Hematopoietic multipotent progenitor cell treated with erythropoietin and hydrocortisone succinate and interleukin-3 and kit ligand, for 6 days (in vitro differentiated cells): ENCODE measurements at places on chromosomes 5 and 9.

GRCh38 chr9:95459851-95460517, 56.8 kb downstream of the PTCH1 start:
- no peak for DNase-seq

- no peak for DNase-seq
Observed at GRCh38 chr5:54743581-54743980, 226.0 kb downstream of the SNX18 start.

DNA sequence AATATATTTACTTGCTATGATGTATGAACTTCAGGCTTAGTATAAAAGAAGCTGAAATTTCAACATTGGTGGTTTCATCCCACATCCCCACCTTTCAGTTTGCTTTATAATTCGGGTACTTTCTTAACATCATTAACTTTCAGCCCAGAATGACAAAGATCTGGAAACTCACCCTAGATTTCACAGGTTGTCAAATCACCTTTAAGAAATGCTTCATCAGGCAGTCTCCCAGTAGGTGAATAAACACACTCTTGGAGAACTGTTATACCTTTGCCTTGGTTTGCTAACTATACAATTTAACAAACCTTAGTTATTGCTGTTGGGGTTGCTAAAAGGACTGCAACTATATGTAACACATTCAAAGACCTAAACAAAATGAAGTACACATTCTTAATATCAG, 54.4 kb downstream of the MLANA start:
- DNase-seq = no peak

DNA sequence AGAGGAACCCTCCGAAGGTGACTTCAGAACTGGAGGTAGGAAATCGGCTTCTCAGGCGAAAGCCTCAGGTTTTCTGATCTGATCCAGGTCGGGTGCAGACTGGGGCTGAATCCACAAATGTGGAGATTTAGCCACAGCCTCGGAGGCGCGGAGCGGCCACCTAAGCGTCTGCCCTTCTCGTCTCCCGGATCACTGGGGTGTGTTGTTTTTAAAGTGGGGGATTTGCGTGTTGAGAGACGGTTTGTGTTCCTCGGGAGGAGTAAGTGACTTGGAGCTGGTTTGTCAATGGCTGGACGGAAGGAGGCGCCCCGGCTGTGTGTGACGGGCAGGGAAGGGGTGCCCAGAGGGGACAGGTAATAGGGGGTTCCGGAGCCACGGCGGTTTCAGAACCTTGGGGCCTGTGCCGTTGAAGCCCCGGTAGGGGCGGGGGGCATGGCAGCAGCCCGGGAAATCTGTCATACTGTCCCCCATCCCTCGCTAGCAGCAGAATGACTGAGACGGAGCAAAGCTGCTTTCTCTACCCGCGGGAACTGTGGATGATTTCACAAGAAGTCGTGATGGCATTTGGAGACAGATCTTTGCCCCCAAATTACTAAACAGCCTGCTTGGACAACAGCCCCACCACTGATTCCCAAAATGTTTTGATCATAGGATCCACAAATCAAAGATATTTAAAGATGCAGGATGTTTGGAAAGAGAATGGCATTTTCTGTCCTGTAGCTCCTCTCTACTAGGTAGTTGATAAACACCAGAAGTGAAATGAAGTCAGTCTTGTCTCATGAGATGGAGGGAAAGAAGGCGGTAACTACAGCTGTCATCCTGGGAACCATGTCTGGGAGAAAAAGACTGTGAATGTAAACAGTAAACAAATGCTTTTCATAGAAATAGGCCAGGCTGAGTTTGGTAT, 216.5 kb downstream of the PDZD2 start:
- no peak for DNase-seq

GRCh38 chr9:21985964-21986667, 8.1 kb downstream of the CDKN2A start:
- DNase-seq = no peak

- no peak for DNase-seq
Observed at GRCh38 chr9:70840266-70840665, 281.2 kb downstream of the TRPM3 start.

DNA sequence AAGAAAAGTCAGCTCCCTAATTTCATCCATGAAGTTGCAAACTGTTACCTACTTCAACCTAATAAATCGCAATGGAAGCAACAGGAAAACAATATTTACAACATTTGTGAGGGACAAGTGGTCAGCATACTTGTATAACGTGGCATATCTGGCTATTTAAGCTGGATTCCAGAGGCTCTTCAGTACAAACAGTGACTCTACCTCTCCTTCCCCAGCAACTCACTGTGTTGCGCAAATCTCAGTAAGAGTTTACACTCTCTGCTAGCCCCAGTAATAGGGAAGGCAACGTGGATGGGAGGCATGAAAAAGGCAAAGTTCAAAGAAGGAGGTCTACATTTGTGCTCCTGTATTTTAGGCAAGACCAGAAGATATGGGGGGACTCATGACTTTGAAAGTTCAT, 18.9 kb upstream of the SEMA5A start:
- no peak for DNase-seq

GRCh38 chr9:68595868-68596267, 55.2 kb upstream of the TMEM252 start:
- DNase-seq = no peak

DNA sequence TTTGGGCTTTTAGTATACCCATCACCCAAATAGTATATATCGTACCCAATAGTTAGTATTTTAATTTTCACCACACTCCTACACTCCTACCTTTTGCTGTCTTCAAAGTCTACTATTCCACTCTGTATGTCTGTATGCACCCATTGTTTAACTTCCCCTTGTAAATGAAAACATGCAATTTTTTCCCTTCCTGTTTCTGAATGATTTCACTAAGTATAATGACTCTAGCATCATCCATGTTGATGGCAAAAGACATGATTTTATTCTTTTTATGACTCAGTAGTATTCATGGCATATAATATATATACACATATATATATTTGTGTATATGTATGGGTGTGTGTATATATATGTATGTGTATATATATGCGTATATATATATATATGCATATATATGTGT, 63.1 kb upstream of the FAM174A start:
- no peak for DNase-seq

DNA sequence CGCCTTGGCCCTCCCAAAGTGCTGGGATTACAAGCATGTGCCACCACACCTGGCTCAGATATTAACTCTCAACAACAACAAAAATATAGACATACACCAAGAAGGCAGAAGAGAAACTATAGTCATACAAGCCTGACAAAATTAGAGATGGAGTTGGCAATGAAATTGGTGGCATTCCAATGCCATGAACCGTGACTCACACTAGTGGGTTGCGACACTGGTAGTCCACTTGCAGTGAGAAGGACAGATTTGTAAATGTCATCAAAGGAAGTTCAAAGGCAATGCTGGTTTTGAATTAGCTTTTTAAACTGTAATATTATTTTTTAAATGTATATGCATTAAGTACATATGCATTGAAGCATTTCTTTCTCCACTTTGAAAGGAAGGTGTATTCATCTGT, 8.5 kb upstream of the DNAJC25 start:
- DNase-seq = no peak

- DNase-seq = peak; percentile 80
Observed at GRCh38 chr9:27432308-27432707, 91.8 kb upstream of the IFNK start.

DNA sequence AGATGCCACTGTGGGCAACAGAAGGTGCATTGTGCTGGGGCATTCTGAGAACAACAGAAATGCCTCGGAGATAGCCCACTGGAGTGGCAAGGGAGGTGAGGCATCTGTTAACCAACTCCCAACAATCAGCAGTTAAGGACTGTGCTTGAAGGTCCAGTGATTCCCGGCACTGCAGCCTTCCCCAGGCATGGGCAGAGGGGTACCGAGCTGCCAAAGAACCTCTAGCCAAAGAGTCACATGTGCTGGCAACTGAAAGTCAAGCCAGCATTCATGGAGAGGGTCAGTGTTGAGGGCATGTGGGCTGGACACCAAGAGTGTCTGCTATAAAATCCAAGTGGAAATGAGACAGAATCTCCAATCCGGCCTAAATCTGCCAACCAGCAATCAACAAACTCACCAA, 149.6 kb downstream of the ASTN2 start:
- DNase-seq = no peak

- no peak for DNase-seq
Observed at GRCh38 chr5:124952079-124952478, 205.6 kb upstream of the ZNF608 start.

- no peak for DNase-seq
Observed at GRCh38 chr5:171906703-171907590, 99.5 kb downstream of the FBXW11 start.

DNA sequence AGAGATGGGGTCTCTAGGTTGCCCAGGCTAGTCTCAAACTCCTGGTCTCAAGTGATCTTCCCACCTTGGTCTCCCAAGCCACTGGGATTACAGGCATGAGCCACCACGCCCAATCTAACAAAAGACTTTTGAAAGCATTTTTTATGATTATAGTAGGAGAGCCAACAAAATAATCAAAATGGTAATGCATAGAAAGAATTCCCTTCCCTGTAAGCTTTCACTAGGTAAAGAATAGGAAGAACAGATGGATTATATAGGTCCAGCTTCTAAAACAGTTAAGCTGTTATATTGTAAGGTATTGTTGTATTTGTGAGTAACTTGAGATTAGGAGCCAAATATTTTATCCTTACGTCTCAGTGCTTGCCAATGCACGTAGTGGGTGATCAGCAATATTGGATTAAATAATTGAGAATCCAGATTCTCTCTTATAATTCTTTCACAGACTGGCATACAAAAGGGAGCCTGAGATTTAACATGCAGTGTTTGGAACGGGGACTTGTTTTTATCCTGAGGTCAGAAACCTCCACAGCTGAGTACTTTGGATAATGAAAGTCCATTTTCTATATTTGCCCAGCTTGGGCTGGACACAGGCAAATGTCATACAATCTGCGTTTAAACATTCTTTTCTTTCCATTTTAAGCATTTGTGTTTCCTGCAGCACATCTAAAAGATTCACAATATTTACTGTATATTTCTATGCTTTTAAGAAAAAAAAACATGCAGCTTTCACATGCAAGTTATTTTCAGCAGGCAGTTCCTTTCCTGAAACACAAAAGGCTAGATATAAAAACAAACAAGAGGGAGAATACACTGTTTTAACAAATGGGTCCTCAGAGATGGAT, 238.4 kb downstream of the ARRDC3 start:
- no peak for DNase-seq

DNA sequence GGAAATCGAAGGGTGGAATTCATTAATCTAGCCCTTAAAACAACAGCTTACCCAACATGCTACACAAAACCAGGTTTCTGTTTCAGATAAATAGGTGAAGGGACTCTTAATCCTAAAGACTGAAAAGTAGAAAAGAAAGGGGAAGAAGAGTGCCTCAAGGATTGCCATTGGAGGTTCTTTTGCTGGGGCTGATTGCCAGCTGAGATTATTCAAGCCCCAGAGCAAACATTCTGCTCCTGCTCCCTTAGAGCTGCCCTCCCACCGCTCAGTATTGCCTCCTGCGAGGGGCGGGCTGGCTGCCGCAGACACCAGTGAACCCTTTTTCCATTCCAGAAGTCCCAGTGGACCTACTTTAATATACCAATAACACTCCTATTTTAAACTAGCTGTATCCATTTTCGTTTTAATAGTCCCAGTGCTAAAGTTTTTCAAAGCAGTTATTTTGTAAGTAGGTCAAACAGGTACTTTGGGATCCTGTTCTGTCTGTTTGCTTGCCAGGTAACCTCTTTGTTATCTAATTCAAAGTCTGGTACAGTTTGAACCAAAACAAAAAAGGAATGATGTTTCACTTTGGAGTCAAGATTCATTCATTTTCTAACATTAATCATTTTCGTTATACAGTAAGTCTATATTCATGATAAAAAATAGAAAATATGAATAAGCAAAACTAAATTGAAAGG, 38.6 kb downstream of the HMGCS1 start:
- DNase-seq = peak; percentile 38

DNA sequence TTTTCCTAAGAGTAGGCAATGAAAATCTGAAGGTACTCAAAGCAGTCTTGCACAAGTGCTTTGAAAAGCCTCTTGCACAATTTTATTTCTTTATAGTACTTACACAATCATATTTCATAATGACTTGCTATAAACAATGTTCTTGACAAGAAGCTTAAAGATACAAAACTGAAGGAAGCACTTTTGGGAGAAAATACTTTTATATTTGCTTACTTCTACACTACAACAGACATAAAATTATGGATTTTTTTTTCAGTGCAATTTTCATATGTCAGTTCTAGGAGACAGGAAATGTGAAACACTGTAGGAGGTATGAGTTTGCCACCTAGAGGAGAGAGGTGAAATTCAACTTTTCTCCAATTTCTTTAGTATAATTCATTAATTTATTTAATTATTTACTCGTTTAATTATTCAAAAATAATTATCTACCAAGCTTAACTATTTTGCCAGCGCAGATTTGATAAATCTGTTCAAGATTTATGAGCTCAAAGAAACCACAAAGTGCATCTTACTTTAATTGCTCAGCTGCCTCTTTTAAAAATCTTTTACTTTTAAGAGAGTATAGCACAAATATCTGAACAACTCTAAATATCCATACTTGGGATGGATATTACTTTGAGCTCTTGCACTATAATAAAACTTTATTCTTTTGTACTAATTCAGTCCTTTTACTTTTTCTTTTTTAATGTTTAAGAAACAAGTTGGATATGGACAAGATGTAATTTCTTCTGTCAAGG, 29.0 kb upstream of the CDKN2B start:
- DNase-seq = peak; percentile 68

DNA sequence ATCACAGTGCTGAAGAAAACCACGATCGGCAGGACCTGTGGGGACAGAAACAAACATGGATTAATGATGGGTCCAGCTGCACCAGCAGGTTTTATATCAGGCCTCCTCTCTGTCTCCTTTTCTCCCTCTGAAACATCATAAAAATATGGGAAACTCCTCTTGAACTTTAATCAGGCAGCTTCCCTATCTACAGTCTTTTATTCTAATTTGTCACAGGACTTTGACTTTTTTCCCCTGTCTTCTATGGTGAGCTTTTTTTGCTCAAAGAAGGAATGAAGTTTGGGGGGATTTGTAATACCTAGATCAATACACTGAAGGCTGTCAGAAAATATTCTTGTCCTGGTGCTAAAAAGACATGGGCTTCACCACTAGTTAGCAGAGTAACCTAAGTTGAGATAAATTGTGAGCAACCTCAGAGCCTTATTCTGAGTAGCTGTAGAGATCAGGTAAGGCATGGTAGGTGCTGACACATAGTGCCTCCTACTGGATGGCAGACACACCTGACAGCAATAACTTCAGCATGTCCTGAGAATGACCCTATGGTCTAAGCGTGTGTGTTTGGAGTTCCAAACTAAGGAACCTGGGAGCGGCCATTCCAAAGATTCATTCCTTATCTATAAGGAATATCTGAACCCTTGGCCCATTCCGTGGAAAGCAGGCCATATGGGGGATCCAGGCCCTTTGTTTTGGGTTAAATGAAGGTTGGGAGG, 46.2 kb downstream of the SLC28A3 start:
- DNase-seq = no peak
